ENCODE measurements at places on chromosomes 6 and 20. TPM values are rescaled to one million over a fixed set of nuclear protein-coding genes. Genes with fewer than 3 reads are reported as not detected.

DNA sequence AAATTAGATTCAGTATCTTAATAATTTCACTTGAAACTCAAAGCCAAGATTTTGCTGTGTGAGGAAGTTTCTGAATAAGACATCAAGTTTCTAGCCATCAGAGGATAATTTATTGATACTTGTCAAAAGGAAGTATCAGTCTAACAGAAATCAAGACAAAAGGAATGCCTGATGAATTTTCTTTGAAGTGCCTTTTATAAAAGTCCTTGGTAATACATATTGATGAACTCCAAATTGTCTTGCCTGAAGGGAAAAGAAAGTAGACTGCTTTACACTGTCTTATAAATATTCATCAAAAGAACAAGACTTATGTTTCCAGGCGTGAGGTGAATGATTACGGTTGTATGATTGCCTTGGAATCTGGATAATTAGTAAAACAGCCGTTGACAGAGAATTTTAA, 986.0 kb upstream of the MAP3K7 start:
- H3K27ac ChIP-seq: no peak overlapping the region
- no peak for DNase-seq
- peaks cover 8% of the 10 kb centered on the region for H3K4me1 ChIP-seq
- H3K4me3 ChIP-seq: no peak overlapping the region
- no peaks in the 10 kb centered on the region for H3K36me3 ChIP-seq
- H3K27me3 ChIP-seq: no peaks in the 10 kb centered on the region

LSM2 gene
- 50.6 TPM for total RNA-seq

DNA sequence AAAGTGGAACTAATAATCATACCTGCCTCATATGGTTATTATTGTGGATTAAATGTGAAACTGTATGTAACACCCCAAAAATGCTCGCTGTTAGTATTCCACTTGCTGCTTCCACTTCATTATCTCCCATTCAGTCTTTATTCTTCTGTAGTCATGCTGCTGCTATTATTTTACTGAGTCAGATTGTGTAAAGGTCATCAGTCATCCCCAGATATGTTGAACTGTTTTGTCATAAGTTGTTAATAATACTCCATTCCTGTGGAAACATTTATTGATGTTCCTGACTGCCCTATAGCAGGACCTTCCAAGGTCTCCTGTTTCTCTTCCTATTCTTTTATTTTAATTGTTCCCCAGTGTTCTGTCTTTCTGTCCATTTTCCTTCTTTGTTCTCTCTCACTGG, 1148.3 kb downstream of the EPHA7 start:
- no peaks in the 10 kb centered on the region for H3K36me3 ChIP-seq
- peaks cover 14% of the 10 kb centered on the region for H3K4me1 ChIP-seq
- H3K4me3 ChIP-seq: no peak overlapping the region

DNA sequence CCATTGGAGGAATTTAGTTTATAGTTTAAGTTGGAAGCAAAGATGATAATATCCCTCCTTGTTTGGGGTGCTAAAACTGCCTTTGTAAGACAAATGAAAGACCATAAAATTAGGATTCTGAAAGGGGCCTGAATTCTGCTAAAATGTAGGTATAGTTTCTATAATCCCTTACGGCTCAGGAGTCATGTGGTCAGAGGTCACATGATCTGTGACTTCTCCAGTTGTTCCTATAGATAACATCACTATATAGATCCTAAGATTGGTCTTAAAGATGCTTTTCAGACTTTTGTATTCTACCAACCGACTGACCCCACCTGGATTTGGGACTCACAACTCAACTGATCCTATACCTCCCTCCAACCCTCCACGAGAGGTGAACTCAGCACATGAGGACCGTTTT, 36.6 kb downstream of the ZNF311 start:
- H3K4me1 ChIP-seq: no peaks in the 10 kb centered on the region
- DNase-seq: no peak
- H3K4me3 ChIP-seq: no peak overlapping the region
- peaks cover 28% of the 10 kb centered on the region for H3K27me3 ChIP-seq

GRIK2 gene
- 10.8 TPM for total RNA-seq
